Immature natural killer cell (primary cell): ENCODE measurements at places on chromosomes 16 and 17. TPM values are rescaled to one million over a fixed set of nuclear protein-coding genes. Genes with fewer than 3 reads are reported as not detected.

DNA sequence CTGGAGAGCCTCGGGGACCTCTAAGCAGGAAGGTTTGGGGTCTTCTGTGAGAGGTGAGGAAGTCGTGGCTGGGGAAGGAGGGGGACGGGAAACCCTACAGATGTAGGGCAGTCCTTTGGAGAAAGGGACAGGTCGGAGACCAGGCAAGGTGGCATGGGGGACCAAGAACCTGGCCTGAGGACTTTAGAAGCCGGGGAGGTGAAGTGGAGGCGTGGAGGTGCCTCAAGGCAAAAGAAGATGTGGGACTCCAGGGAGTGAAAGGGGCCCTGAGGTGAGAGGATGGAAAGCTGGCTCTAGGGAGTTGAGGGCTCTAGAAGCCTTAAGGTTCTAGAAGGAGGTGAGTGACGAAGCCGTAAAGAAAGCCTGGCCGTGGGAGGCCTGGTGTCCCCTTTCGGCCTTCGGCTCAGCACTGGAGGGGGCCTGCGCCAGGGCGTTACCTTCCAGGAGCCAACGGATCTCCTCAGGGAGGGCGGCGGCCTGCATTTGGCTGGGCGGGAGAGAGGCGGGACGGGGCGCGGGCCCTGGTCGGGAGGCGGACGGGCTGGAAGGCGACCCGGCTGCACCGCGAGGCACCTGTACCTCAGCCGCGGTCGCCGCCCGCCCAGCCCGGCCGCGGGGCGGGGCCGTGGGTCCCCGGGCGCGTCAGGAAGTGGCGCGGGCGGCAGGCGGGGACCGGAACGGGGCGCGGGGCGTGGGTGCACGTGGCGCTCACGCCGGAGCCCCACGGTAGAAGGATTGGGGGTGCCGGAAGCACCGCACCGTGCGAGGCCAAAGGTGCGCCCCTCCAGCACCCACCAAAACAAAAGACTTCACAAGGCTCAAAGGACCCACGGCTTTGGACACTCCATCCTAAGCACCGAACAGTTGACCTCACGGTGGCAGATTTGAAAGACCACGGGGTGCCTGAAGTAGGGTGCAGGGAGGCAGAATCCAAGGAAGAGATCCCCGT lies at the start of gene SKAP1:
SKAP1 (minus strand) TSS at position 577 of the 949 bp plus-strand sequence.
- H3K4me1 ChIP-seq: peaks cover 69% of the 10 kb centered on the region
- H3K27ac ChIP-seq: peak within 1 kb of the TSS; percentile 98
- DNase-seq: peak; percentile 77
- H3K27me3 ChIP-seq: peaks cover 7% of the 10 kb centered on the region

DNA sequence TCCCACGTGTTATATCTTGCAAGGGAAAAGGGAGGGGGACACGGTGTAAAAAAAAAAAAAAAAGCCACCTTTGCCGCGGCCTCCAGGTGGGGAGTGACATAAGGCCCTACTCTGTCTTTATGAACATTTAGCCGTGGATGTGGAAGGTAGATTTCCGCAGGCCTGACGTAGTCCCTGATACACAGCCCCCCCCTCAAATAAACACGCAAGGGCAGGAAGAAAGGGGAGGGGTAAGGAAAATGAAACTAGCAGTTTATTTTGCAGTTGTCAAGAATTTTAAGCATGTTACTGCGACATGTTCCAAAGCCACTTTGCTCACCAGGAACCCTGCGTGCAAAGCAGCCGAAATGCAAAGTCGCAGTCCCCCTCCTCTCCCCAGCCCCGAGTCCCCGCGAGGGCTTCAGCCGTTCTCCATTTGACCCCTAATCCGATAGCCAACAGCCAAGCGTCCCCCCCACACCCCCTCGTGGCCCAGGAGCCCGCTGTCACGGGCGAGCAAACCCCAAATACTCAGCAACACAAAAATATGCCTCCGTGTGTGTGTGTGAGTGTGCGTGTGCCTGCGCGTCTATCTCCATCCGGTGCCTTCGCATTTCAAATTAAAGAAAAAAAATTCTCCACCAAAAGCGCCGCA lies 1.2 kb downstream of the CBX4 start:
- H3K4me3 ChIP-seq: peak overlapping the region; percentile 95
- peak; percentile 40 for DNase-seq
- peaks cover 13% of the 10 kb centered on the region for H3K36me3 ChIP-seq
- H3K4me1 ChIP-seq: peaks cover 54% of the 10 kb centered on the region
- peaks cover 48% of the 10 kb centered on the region for H3K27me3 ChIP-seq

DNA sequence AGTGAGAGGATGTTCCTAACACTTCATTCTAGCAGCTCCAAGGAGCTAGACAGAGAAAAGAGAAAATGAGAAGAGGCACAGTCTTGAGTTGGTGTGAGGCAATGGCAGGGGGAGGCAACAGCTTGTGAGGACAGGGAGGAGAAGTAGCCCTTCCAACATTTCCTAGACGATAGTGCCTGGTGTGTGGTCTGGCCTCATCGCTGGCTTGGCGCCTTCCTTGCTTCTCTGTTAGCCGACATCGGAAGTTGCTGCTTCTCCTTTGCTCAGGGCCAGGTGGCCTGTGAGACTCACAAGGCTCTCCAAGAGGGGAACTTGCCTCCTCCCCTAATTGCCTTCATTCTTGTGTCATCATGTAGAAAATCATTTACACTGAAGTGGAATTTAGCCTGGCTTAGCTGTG lies 208.7 kb downstream of the MAP2K4 start:
- H3K4me3 ChIP-seq: no peak overlapping the region
- no peak overlapping the region for H3K27ac ChIP-seq
- DNase-seq: no peak
- H3K36me3 ChIP-seq: peaks cover 5% of the 10 kb centered on the region
- H3K27me3 ChIP-seq: peaks cover 6% of the 10 kb centered on the region

- H3K4me3 ChIP-seq: no peak overlapping the region
- no peaks in the 10 kb centered on the region for H3K4me1 ChIP-seq
- no peak overlapping the region for H3K27ac ChIP-seq
These were observed 43.6 kb downstream of the NOS2 start for GRCh38 chr17:27756467-27757371.

The NRN1L gene
- 0.91 TPM for polyA plus RNA-seq

DNA sequence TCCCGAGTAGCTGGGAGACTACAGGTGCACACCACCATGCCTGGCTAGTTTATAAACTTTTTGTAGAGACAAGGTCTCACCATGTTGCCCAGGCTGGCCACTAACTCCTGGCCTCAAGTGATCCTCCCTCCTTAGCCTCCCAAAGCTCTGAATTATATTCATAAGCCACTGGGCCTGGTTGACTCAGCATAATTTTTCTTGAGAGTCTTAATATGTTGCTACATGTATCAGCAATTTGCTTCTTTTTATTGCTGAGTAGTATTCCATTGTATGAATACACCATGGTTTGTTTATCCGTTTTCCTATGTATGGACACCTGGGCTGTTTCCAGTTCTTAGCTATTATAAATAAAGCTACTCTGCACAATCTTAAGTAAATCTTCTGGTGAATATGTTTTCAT lies 42.4 kb upstream of the NSRP1 start:
- no peaks in the 10 kb centered on the region for H3K4me1 ChIP-seq
- no peak for DNase-seq
- H3K4me3 ChIP-seq: no peak overlapping the region
- no peaks in the 10 kb centered on the region for H3K36me3 ChIP-seq

The KRT222 gene
- polyA plus RNA-seq: not detected

The CLEC18B gene
- polyA plus RNA-seq: not detected
